Activated T-helper 9 cell treated with anti-CD3 and anti-CD28 coated beads, Interleukin-2, amount 50 U/mL, for 16 hours (primary cell): ENCODE measurements at places on chromosomes 2 and 18.

- DNase-seq: no peak
Observed at GRCh38 chr2:38200598-38200997, 124.6 kb upstream of the CYP1B1 start.

DNA sequence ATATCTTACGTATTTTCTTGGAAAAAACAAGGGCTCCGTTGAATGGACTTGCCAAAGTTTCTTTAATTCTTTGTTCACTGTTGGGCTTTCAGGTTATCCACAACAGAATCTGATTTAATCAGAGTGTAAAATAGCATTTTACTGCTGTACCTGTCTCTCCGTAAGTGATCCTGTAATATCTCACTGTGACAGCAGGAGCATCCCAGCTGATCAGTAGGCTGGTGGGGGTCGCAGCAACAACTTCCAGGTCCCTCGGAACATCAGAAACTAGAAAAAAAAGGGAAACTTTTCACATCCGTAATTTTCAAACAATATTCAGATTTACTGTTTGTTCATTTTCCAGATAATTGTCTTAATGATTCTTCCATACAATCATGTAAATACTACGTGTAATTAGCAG is 51.2 kb downstream of the FN1 start:
- DNase-seq: no peak

DNA sequence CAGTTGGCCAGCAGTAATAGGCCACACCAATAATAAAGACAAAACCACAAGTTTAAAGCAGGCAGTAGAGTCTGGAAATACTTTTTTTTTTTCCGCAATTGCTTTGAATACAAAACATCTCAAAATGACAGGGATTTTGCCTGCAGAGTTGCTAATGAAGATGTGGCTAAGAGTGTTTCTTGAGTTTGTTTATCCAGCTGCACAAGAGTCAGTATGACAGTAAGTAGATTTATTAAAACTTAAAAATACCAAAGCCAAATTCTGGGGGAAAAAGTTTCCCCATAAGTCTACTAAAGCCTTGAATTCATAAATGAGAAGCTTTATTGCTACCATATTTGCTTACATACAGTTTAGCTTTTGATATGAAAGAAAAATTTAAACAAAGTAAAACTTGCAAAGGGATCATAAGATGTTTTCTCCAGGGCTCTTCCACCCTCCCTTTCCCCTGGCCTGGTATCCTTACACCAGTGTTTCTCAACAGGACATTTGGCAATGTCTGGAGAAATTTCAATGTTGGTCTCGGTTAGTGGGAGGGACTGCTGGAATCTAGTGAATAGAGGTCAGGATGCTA is 3.9 kb upstream of the DSEL start:
- DNase-seq: no peak

DNA sequence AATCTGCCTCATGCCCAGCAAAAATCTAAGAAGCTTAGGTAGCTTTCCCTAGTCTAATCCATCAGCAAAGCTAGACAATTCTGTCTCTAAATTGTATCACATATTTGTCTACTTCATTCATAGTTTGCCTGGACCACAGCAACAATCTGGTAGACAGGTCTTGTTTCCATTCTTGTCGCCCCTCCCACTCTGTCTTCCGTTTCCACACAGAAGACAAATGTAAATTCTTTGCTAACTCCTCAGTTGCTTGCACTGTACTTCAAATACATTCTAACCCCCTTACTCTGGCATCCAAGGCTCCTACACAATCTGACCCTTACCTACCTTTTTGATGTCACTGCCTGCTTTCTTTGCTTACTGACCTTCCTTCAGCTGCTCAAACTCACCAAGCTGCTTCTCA is 40.1 kb downstream of the THUMPD2 start:
- no peak for DNase-seq

DNA sequence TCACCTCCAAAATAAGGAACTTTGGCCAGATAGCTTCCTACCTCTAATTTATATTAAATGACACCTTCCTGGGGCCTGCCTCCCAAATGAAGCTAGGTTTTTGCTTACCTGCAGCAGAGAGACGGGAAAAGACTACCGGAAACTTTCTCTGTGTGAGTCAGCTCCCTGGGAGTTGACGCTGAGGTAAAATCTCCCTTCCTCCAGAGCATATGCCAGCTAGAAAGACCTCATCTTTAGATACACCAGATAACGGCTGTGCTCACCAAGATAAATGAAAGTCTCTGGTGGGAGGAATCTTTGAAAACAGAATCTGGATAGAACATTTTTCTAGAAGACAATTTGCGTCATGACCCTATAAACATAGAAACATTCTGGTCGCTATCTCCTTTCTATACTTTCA is 99.7 kb upstream of the RFX8 start:
- no peak for DNase-seq

GRCh38 chr2:128280901-128281321 is 37.8 kb downstream of the HS6ST1 start:
- no peak for DNase-seq

DNA sequence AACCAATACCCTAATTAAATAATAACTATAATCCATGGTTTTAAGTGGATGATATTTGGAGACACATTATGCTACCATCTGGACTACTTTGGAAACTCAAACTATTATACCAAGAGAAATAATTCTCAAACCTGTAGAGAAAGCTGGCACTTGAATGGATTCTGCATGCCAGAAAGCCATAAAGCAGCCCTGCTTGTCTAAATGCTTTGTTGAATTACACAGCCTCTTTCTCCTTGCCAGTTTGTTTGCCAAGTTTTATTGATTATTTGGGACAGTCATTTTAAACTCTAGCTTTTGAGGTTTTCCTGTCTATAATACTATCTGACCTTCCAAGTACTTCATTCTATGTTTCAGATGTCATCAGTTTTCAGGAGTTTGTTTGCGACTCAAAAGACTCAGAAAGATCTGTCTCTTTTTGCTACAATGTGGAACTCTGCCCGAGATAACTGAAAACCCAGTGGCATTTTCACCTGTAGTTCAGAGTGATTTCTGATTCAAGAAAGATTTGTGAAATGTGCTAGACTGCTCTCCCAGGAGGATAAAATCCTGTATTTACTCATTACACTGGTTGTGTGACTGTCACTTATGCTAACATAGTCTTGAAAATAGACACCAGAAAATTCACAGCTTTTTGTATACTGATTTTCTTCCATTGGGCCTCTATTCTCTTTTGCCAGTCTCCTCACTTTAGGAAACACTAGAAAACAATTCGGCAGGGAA is 29.2 kb upstream of the MBOAT2 start:
- no peak for DNase-seq

GRCh38 chr2:119473621-119474370 is 42.1 kb downstream of the TMEM37 start:
- DNase-seq: no peak

DNA sequence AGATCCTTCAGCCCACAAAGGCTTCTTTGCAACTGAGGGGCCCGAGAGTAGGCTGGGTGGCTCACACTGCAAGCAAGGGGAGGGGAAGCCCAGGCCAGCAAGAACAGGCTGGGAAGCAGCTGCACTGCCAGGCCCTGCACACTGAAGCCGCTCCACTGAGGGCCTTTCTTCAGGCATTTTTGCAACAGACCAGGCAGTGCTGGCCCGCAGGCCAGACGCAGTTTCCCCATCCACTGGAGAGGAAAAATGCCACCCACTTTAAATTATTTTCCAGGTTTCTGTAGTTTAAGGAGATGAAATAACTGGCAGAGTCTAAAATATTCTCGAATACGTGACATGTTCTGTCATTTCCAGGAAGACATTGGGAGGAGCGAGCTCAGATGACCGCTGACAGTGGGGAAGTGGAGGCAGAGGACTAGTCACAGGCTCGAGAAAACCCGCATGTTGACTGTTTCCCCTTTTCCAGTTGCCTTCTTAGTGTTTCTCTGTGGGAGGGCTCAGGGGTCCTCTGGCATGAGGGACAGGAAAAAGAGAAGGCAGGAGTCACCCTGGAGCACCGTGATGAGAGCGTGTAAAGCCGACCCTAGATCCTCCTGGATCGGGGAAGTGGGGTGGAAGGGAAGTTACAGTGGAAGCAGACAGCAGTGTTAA is 53.3 kb upstream of the B3GNT7 start:
- DNase-seq: no peak

DNA sequence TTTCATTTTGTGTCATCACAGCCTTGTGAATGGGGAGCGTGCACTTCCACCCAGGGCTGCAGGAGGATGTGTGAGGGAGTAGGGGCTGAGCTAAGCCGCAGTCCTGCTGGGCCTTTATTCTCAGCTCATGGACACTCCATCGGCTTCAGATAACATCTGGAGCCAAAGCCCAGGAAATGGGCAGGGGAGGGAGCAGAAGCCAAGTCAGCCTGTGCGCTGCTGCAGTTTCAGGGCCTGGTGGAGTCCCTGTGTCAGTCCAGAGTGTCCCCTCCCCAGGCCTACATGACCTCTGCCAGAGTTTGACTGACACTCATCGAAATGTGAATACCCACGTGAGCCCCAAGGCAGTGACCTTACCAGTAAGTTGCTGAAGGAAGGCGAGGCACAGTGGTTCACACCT is 242.2 kb downstream of the LOXHD1 start:
- DNase-seq: no peak

DNA sequence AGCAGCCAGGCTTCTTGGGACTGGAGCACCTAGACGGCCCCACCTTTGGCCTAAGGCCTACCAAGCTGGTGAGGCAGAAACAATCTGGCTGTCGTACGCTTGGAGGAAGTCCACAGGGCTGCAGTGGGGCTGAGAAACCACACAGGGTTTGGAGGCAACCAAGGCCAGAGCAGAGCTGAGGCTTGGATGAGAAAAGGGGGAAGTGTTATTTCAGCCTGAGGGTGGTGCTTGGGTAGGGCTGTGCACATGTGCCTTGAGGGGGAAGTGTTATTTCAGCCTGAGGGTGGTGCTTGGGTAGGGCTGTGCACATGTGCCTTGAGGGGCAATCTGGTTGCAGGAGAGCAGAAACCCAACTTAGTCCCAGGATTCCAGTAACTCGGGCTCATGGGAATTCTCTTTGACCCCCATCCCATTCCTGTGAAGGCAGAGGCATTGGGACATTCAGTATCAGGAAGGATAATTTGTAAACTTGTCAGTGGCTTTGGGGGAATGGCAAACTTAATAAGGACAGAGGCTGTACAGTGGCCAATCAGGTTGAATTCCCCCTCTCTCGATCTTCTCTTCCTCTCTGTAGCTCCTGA is 971 bp upstream of the FBXO41 start:
- DNase-seq: no peak

DNA sequence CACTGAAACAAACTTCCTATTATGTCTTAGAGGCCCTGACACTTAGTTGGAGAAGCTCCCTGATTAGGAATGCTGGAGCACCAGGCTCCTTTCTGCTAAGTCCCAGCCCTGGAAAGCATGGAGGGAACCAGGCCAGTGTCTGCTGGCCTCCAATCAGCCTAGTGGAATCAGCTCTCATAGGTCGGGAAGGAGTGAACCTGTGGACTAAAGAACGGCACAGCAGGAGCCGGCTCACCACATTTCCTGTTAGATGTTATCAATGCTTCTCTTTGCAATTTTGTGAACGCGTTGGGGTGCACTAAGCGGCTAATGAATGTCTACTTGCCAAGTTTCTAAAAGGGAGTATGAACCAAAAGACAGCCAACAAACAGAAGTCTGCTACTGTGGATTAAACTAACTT is 296.6 kb downstream of the NAPG start:
- no peak for DNase-seq

GRCh38 chr2:173934895-173935294 is 30.3 kb downstream of the SP3 start:
- DNase-seq: no peak

DNA sequence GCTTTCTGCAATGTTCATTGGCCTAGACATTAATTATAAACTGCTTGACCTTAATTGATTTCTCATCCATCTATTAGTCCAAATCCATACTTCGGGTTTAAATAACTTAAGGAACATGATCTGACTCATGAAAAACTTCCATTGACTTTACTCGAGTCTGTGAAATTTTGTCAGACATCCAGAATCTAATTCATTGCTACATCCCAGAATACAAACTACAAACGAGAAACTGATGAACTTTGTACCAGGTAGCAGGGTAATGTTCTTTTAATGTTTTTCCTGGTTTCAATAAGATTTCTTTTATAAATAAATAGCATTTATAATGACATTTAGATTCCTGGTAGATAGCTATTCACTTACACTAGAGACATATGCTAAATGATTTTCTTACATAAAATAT is 36.0 kb upstream of the IKZF2 start:
- no peak for DNase-seq

DNA sequence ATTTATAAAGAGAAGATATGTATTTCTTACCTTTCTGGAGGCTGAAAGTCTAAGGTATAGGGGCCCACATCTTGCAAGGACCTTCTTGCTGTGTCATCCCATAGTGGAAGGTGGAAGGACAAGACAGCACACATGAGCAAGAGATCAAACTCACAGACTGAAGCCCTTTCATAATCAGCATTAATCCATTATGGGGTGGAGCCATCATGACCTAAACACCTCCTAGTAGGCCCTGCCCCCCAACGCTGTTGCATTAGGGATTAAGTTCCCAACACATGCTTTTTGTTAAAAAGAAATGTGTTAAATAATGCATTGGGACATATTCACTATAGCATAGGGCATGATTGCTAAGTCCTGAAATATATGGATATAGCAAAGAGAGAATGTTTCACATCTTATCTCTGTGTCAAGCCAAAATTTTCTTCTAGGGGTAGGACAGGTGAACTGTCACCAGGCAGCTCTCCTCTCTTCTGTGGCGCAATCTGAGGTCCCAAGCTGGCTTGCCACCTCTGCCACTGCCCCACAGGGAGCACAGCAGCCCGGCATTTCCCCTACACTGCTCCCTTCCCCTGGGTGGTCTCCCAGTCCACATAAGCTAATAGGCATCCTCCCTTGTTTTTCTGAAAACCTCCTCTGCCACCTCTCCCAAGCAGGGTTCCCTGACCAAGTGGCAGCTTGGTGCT is 8.3 kb upstream of the CTIF start:
- DNase-seq: no peak

GRCh38 chr2:234954551-234954992 is 2.8 kb downstream of the SH3BP4 start:
- DNase-seq: no peak

GRCh38 chr2:239251971-239252370 is 148.8 kb downstream of the HDAC4 start:
- no peak for DNase-seq

- DNase-seq: no peak
Observed at GRCh38 chr2:68295516-68295915, 24.2 kb downstream of the CNRIP1 start.

GRCh38 chr18:7537145-7537544 is 30.0 kb upstream of the PTPRM start:
- no peak for DNase-seq

GRCh38 chr2:119204525-119204924 is 19.1 kb upstream of the STEAP3 start:
- DNase-seq: no peak

DNA sequence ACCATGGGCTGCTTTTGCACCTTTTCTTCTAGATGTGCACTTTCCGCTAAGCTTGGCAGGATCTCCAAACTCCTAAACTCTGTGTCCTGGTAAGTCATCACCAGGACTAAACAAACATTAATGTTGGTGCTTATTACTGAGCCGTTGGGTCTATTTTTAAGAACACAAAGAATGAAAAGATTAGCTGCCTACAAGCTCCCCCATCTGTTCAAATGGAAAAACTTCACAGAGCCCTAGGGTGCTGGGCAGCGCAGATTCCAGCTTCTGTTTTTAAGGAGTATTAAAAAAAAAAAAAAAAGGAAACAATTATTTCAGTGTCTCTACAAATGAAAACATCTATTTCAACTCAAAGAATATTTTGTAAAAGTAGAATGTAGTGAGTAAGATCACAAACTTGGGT is 97.8 kb upstream of the AQP4 start:
- no peak for DNase-seq

GRCh38 chr2:241540401-241540770 is 18.2 kb upstream of the BOK start:
- DNase-seq: no peak

- DNase-seq: no peak
Observed at GRCh38 chr2:144163592-144163991, 356.3 kb downstream of the ZEB2 start.

GRCh38 chr2:240948086-240948485 is 42.0 kb downstream of the CROCC2 start:
- no peak for DNase-seq
